ENCODE measurements at places on chromosomes 5 and 9.

GRCh38 chr5:140242890-140243585 is 59.9 kb downstream of the PFDN1 start:
- no peak for DNase-seq

DNA sequence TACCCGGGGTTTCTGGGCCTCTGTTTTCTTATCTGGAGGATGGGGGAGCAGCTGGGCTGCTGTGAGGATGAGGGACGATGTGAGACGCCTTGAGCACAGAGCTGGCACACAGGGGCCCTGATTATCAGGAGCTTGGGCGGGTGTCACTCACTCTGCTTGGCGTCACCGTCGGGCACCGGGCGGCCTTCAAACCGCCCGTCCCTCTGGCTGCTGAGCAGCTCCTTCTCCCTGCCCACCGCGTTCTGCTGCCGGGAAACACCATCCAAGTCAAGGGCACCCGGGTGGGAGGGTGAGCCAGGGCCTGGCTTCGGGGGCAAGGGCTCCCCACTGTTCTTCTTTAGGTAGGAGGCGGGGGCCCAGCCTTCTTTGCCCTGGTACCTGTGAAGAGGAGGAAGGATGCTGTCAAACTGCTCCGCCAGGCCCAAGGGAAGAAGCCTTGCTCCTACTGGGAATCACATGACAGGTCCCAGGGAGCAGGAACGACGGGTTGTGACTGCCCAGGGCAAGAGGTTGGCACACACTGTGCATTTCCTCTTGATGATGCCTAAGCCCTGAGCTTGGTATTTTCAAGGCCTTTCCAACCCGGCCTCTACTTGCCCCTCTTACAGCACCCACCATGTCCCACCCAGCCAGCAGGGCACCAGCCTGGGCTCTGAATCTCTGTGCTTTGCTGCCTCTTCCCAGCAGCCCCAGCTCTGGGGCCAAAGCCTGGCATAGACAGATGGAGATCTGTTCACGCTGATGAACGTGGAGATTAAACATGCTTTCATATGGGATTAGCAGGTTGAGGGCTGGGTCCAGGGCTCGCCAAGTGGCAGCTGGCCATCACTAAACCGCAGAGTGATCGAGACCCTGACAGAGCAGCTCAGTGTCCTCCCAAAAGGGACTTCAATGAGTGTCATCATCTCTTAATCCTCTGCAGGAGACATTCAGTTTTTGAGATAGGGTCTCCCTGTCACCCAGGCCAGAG is 66.9 kb upstream of the UBTD2 start:
- no peak for DNase-seq

DNA sequence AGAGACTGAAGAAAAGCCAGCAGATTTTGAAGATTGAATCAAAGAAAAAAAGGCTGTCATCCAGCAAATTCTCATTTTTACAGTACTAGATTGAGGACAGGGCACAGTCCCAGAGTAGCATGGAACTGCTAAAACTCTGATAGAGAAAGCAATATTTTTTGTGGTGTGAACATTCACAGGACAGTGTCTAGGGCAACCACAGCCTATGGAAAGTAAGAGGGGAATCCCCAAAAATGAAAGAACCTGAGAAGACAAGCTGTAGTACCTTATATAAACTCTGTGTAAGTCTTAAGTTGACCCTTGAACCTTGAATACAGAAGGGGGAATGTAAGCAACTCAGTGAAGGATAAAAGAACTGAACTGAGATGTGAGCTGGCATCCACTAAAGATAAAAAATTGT is 540.3 kb downstream of the HINT1 start:
- DNase-seq, result no peak

- no peak for DNase-seq
These were observed 1.5 kb downstream of the NSMF start for GRCh38 chr9:137457406-137458193.

GRCh38 chr9:74444369-74444768 is 52.8 kb upstream of the RORB start:
- DNase-seq, result no peak

DNA sequence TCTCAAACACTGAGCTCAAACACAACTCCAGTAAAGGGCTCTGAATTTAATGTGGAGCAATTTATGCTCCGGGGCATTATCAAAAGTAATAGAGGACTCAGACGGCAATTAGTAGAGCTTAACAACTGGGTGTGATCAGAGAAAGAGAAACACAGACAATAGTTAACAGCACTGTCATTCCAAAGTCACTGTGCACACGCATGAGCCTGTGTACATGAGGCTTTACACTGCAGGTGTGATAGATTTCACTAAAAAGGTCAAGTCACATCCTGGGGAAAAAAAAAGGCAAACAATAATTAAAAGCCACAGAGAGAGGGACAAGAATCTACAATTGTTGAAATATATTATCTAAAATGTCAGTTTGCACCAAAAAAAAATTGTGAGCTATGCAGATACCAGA is 956.5 kb downstream of the CDH18 start:
- DNase-seq, result no peak

- DNase-seq, result no peak
These were observed 48.2 kb upstream of the LMX1B start for GRCh38 chr9:126565336-126566128.

GRCh38 chr5:57315941-57316340 is 142.1 kb downstream of the GPBP1 start:
- no peak for DNase-seq

DNA sequence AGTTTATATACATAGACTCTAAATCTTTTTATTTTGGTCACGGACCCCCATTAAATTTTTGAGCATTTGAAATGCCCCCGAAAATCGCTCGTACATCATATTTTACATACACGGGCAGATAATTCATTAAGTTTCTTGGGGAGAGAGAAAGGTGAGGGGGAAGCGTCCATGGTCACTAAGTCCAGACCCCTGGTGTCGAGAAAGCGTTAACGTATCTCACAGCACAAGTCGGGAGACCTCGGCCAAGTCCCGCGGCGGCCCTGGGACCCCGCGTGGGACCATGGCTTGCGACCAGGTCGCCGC is 794 bp downstream of the PTBP3 start:
- no peak for DNase-seq

- DNase-seq, result no peak
These were observed 126.4 kb upstream of the COL5A1 start for GRCh38 chr9:134515026-134515821.

DNA sequence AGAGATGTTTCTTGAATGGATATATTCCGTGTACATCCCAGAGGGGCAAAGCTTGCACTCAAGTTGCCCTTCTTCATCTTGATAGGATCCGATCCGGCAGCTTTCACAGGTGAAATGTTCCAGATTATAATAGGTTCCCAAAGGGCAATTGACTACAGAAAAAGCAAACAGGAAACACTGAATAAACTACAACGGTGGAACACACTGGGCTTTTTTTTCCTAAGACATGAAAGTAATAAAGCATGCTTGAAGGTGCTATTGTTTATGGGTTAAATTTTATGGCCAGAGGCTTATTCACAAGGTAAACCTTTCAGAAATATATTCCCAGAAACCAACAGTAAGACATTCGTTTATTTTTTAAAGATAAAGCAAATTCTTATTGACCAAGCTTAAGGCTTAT is 110.6 kb downstream of the SVEP1 start:
- no peak for DNase-seq

Data from HuH-7.5 (cell line).